ENCODE measurements at places on chromosomes 13 and 19.

GRCh38 chr13:32075170-32075851, 43.7 kb downstream of the FRY start:
- no peak for DNase-seq

GRCh38 chr13:31192306-31192705, 7.5 kb upstream of the B3GLCT start:
- DNase-seq: no peak

DNA sequence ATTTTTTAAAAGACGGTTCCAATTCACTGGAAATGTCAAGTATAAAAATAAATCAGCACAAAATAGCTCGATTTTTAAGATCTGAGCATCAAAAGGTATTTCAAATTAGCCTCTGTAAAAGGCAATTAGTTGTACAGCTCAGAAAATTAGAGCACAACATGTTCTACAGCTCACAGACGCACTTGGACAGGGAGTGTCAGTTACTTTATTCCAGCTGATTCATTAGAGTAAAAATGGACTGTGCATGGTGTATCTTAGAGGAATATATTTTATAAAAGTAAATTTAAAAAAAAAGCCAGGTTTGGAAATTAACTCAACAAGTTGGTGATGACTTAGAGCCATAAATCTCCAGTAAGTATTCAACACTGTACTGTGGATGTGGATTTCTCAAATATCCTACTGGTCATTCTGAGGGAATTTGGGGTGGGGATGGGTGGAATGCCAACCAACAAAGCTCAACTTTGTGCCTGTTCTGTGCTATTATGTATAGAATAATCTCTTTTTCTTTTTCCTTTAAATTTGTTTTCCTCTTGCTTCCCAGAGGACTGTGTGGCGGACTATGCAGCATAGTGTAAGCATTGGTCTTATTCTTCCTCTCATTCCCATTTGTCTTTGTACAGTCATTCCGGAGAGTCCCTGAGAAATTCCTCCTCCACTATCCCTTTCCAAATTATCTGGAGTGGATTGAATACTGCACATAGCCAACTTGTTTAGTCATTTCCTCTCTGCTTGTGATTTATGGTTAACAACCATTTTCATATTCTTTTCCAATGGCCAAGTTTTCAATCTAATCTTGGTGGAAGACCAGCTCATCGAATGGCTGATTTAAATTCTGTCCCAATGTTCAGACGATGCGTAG, 169.3 kb downstream of the DCT start:
- no peak for DNase-seq

- DNase-seq: no peak
Measured at GRCh38 chr13:93227280-93227877, 772 bp downstream of the GPC6 start.
